ENCODE measurements at places on chromosomes 7 and 10.

GRCh38 chr7:11539853-11540252 is 292.1 kb downstream of the THSD7A start:
- DNase-seq, result peak; percentile 3

GRCh38 chr10:132475086-132475485 is 62.5 kb upstream of the INPP5A start:
- DNase-seq, result no peak

GRCh38 chr10:19713800-19714525 is 102.3 kb upstream of the PLXDC2 start:
- no peak for DNase-seq

DNA sequence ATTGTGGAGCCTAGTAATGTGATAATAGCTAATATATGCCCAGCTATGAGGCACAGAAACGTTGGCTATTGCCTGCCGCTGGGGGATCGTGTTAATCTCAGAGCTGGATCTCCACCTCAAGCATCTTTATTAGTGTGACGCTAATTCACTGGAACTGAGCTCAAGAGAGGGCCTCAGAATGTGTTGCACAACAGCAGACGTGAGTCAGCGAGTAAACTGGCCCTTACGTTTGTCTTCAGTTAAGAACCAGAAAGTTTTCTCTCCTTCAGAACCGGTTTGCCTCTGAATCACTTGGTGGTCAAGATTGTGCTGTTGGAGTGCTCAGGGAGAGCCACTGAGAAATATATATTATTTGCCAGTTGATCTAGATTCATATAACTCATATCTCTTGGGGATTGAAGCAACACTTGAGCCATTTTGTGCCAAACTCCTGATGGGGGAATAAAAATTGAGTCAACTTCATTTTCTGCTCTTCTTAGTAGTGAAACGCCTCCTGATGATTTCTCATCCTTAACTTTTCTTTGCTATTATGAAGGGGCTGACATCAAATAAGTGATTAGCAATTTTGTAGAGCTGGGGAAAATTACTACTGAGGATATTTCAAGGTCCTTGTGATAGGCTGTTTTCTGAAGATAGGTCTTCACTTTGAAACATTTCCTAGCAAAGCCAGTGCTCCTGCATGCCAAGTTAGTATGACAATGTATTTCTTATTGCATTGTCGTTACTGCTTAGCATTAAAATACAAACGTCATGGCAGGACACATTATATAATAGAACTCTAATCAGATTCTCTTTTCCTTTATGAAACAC is 22.3 kb downstream of the BZW2 start:
- peak; percentile 89 for DNase-seq

GRCh38 chr10:136465-136762 is 1.2 kb downstream of the ZMYND11 start:
- no peak for DNase-seq

- DNase-seq, result no peak
These were observed 29.4 kb downstream of the CTBP2 start for GRCh38 chr10:125130916-125131315.

DNA sequence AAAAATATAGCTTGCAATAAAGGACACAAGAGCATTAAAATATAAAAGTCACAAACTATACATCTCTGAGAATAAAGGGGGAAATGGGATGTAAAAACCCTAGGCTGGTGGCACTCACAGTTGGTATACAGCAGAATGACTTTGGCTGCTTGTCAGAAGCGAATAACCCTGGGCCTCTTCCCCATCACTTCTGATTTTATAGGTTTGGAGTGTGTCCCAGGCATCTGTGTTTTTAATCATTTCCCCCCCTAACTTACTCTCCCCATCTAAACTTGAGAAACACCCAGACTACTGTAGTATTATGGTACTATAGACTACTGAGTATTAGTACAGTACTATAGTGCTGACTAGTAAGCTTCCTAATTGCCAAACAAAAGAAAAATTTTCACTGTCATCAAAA is 1.8 kb upstream of the RPA3 start:
- DNase-seq, result no peak

GRCh38 chr7:26186364-26187311 is 13.9 kb downstream of the HNRNPA2B1 start:
- no peak for DNase-seq

Data from GM03348 (cell line).